Activated naive CD4-positive, alpha-beta T cell (primary cell): ENCODE measurements at places on chromosomes 5 and 9.

GRCh38 chr5:368183-369084 is 46.9 kb downstream of the AHRR start:
- no peak for DNase-seq

DNA sequence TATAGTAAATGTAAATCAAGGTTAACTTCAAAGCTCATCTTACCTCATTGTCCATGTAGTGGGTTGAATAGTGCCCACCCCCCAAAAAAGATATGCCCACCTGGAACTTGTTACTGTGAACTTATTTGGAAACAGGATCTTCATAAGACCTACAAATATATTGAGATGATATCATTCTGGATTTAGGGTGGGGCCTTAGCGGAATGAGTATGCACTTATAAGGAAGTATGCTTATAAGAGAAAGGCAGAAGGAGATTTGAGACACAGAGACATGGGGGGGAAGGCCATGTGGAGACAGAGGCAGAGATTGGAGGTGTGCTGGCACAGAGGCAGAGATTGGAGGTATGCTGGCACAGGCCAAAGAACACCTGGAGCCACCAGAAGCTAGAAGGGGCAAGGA is 2.6 kb upstream of the PRRC1 start:
- DNase-seq, result no peak

DNA sequence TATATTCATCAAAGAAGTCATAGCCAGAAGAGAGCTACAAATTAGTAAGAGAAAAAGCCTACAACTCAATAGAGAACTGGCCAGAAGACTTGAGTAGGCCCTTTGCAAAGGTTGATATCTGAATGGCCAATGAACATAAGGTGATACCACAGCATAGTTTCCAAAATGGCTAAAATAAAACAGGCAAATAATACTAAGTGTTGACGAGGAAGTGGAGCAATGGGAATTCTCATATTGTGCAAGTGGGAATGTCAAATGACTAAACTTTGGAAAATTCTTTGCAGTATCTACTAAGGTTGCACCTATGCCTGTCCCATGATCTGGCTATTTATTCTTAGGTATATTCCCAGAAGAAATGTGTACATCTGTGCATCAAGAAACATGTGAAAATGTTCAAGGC is 48.3 kb downstream of the BOD1 start:
- no peak for DNase-seq

DNA sequence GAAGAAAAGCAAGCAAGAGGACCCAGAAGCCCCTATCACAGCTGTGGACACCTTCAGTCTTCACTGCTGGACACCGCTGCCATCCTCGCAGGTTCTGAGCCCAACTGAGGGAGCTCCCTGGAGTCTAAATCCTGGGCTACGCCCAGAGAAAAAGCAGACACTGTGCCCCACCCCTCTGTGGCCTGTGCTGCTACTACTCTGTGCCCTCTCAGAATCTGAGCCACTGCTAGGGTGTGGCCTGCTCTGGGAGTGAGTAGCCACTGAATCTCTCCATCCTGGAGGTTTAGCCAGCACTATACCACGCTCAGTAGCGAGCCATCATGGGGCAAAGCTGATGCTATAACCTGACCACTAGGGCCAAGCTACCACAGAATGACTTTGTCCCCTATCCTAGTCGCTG is 338.2 kb downstream of the NPR3 start:
- no peak for DNase-seq

DNA sequence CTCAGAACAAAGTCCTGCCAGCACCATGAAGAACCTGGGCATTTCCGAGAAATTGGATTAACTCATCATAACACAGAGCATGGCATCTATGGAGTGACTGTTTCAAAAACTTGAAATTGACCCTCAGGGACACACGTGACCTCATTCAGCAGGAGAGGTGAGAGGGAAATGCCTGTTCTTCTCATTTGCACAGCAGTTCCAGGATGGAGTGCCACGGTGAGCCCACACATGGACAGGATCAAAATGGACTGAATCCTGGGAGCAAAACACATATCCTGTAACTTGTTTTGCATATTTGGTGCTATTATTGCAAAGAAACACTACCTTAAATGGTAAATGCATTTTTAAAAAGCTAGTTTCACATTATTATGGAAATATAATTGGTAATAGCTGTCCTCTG is 256.1 kb upstream of the IRX2 start:
- DNase-seq, result no peak

DNA sequence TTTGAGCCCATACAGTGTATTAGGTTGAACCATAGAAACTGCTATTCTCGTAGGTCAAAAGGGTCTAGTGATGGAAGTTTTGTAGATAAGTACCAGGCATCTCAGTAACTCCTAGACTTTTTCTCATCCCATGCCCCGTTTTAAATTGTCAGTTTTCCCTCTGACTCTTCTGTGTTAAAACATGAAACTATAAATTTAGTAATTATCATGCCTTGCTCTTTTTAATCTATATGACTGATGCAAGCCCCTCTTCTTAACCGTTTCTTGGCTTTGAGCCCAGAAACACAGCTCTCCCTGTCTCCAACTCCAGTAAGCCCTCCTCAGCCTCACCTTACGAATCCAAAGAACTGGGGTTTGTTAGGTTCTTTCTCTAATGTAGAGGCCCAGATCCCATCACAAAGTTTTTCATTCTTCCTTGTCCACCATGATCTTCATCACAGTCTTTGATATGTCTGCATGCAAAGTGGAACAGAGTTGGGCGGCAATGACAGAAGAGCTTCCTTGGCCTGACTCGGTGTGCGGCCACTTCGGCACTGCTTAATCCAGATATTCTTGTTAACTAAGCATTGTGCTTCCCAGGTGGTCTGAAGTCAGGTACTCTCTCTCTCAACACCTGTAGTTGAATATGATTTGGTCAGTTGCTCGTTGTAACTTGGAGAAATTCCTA is 21.1 kb downstream of the RGMB start:
- DNase-seq, result no peak
